Heart right ventricle (tissue), 16 donors: ENCODE measurements at places on chromosomes 7 and 10.

- DNase-seq: no peak
Observed at GRCh38 chr7:157250605-157251228, 86.1 kb upstream of the DNAJB6 start.

DNA sequence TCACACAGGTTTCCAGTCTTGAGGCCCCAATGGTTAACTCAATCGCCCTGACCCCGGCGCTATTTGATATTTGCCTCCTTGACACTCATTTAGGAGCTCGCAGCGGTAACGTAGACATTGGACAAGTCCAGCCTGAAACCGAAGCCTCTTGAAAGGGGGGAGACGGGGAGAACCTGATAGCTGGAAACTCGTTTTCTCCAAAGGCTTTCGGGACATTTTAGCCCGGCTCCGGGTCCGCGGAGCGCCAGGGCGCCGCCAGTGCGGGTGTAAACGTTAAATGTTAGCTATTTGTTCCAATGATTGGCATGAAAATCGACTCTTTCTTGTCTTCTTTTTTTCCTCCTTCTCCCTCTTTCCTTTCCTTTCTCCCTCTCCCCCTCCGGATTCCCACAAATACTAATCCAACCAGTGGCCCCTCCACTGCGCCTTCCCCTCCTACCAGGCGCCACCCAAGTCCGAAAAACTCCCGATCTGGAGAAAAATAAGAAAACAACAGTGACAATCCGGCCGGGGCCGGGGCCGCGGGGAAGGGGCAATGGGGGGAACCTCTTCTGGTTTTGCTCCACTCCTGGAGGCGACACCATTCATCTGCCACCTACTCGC lies 17.2 kb upstream of the GATA3 start:
- DNase-seq: no peak

DNA sequence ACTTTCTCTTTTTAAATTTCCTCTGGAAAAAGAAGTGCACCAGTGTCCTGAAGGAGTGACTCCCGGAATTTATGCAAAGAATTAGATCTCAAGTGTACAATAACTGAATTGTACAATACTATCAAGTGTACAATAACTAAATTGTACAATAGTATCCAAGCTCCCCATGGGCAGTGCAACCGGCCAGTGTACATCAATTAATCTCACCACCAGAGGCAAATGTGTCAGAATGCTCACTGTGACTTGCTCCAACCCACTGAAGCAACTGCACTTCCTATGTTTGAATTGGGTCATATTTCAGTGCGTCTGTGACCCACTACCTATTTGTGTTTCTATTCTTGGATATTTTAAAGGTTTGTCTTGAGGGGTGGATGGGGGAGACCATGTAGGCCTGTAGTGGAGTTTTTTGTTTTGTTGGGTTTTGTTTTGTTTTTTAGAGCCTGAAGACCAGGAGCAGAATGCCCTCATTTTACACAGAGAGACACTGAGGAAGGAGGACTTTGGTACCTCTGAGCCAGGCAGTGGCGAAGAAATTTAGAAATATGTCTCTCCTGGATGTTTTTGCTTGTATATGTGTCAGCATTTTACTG lies 78.5 kb upstream of the CTTNBP2 start:
- no peak for DNase-seq

DNA sequence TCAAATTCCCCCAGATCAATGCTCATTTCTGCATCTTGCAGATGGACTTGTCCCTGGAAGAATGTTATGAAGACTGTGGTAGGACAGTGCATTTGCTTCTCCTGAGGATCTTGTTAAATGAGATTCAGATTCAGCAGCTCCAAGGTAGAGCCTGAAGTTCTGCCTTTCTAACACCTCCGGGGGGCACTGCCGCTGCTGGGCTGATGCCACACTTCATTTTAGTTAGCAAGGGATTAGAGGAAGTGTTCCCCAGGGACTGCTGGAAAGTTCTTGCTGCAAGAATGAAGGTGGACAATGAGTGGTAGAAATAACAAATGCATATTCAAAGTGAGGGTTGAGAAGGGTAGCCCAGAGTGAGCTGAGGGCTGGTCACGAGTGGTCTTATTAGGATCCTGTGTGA lies 434.3 kb upstream of the AKR1E2 start:
- DNase-seq: no peak

DNA sequence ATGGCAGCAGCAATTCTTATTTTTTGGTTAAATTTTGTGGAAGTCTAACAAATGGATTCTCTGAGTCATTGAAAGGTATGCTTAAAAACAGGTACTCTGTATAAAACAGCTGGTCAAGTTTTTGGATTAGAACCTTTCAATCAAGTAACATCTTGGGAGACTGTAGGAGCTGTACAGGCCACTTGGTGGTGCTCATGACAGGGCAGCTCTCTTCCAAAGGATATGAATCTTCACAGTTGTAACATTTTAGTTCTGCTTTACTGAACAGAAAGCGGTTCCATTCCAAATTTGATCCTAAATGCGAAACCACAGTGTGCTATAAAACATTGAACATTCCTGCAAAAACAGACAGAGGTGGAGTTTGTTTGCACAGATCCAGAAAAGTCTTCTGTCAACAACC lies 44.5 kb upstream of the AGR3 start:
- DNase-seq: no peak
